Skin of body (tissue), 3 donors: ENCODE measurements at places on chromosomes 6 and 20. TPM values are rescaled to one million over a fixed set of nuclear protein-coding genes. Genes with fewer than 3 reads are reported as not detected.

The OPN5 gene
- total RNA-seq, result not detected

DNA sequence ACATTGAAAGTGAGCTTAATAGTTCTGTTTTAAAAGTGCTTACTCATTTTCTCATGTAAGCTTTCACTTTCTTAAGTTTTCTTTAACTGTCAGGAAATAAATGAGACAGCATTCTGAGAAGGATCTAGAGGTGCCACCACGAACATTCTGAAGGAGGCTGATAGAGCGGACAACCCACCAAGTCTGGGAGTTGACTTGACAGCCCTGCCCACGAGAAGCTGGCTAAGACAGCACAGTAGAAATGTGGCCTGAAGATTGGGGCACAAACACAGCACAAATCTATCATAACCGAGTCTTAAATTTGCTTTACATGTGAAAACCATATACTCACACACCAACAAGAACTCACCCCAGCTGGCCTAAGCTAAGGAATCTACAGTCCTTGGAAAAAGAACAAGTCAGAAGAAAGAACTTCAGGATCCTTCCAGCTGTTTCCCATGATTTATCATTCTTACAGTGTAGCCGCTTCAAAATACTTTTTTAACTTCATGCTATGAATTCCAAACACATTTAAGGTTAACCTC is 144.2 kb upstream of the TNFAIP3 start:
- peak; percentile 35 for DNase-seq

DNA sequence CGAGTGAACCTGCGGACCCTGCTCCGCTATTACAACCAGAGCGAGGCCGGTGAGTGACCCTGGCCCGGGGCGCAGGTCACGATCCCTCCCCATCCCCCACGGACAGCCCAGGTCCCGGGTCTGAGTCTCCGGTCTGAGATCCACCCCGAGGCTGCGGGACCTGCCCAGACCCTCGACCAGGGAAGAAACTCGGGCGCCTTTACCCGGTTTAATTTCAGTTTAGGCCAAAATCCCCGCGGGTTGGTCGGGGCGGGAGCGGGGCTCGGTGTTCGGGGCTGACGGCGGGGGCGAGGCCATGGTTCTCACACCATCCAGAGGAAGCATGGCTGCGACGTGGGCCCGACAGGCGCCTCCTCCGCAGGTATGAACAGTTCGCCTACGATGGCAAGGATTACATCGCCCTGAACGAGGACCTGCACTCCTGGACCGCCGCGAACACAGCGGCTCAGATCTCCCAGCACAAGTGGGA is 46.9 kb upstream of the TRIM26 start:
- DNase-seq, result no peak

DNA sequence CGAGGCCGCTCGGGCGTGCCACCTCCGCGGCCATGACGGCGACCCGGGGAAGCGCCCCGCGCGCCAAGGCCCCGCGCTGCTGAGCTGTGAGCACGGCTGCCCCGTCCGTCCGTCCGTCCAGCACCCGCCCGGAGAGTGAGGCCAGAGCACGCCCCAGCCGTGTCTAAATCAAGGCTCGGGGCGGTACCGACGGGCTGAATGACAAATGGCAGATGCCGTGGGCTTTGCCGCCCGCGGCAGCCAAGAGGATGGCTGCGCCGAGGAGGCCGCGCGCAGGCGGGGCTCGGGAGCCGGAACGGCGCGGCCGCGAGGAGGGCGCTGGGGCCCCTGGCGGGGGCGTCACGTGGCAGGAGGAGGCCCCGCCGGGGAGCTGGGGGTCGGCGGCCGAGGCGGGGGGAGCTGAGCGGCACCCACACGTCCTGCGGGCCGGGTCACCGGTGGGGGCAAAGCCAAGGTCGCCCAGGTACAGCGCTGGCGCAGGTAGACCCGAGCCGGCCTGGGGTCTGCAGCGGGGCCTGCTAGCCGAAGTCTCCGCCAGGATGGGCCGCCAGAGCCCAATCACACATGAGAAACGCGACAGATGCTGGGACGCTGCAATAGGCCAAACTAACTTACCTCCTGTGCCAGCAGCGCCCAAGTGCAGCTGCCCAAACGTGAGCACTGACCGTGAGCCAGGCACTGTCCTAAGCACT is at the start of gene PLAGL1:
Gene PLAGL1 (minus strand): TSS at position 140 of the 692 bp plus-strand sequence. CDS start 60,123 bp downstream, outside the sequence.
- peak; percentile 33 for DNase-seq

The PPP1R16B gene
- 1.9 TPM for total RNA-seq

The BTNL2 gene
- total RNA-seq, result not detected

DNA sequence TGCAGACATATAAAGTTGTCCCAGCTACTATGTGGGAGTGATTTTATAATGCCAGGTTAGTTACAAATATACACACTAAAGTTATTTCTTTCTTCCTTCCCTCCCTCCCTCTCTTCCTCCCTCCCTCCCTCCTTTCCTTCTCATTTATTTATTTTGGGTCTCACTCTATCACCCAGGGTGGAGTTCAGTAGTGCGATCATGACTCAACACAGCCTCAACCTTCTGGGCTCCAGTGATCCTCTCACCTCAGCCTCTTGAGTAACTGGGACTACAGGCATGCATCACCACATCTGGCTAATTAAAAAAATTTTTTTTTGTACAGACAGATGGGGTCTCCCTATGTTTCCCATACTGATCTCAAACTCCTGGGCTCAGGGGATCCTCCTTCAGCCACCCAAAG is 59.2 kb downstream of the PHF20 start:
- DNase-seq, result no peak

DNA sequence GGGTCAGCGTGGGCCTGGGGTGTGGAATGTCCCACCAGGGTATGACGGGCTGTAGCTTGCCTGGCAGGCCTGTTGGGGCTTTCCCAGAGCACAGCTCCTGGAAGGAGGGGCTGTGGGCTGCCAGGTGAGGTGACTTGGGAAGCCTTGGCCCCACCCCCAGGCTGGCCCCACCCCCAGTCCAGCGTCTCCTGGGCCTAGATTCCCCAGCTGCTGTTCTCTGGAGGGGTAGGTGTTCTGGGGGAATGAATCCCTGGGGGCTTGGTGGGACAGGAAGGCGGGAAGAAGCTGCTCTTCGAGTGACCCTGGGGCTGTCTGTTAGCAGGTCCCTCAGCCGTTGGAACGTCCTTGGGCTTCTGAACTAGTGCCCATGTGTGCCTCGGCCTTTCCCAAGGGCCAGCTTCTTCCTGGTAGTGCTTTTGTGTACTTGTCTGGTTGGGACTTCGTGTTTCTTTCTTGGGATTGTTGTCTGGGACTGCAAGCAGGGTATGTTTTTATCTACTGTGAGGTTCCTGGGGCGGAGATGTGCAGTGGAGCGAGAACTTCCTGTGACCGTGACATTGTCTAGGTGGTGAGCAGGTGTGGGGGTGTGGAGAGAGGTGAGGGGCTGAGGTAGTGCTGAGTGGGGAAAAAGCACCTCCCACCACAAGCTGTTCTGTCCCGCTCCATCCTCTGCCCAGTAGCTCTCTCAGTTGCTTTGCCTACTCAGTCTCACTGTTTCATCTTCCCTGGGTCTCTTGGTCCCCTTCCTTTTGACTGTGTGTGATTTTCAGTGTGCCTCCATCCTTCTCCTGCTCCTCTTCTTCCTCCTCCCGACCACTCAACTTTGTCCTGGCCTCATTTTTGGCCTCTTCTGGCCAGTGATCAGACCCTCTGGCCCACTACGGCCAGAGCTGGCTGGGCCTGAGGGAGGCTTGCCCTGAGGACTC is 1.3 kb upstream of the DDR1 start:
- no peak for DNase-seq

- DNase-seq, result no peak
Observed at GRCh38 chr6:40344566-40345167, 242.5 kb downstream of the LRFN2 start.

- DNase-seq, result no peak
Observed at GRCh38 chr6:87291883-87292282, 30.5 kb upstream of the SMIM8 start.

- DNase-seq, result peak; percentile 27
Observed at GRCh38 chr6:117482240-117483003, at the start of gene DCBLD1. DCBLD1 (plus strand) TSS chr6:117482674; CDS start chr6:117482782, 108 bp downstream.

The VIP gene
- total RNA-seq, result 0.79 TPM

DNA sequence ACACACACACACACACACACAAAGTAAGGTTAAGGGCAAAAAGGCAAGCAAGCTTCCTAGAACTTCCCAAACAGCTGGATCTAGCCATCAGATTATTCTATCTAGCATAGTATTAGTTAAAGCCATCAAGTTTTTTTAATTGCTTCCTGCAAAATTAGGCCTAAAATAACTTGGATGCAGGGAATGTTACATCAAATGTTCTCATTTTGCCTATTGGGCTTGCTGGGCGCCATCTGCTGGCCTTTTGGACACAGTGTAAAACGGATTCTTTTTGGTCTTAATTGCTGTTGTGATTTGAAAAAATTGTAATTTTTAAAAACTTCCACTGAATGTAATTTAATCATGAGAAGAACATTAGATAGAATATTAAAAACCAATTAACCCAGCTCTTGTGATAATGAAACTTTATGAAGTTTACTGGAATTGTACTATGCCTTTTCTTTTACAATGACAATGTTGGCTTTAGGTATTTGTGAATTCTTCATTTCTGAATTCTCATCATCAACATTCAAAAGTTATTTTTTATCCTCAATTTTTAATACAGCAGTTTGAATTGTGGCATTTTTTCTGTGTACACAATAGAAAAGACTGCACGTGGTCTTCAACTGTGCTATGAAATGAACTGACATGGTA is 6.8 kb downstream of the MKKS start:
- DNase-seq, result peak; percentile 15

GRCh38 chr6:30643656-30644055 is 3.3 kb upstream of the C6orf136 start:
- no peak for DNase-seq

- DNase-seq, result no peak
Observed at GRCh38 chr6:166515072-166515810, 71.2 kb downstream of the RAMACL start.

DNA sequence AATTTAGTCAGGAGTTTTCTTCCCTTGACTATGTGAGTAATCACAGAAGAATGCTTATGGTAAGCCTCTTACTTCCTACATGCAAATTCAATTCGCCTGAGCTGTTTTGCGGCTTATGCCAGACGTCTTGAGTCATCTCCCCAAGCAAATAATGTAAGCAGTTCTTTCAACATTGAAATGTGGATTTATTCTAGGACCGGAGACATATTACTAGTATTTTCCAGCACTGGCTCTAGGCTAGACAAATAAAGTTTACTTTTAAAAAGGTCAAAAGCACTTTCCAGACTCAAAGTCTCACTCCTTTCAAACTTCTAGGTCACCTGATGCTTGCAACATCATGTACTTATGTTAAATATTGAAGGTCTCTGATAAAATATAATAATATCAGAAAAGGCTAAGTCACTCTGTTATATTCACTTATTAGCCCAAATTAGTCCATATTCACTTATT is 38.1 kb upstream of the NOX3 start:
- peak; percentile 86 for DNase-seq

DNA sequence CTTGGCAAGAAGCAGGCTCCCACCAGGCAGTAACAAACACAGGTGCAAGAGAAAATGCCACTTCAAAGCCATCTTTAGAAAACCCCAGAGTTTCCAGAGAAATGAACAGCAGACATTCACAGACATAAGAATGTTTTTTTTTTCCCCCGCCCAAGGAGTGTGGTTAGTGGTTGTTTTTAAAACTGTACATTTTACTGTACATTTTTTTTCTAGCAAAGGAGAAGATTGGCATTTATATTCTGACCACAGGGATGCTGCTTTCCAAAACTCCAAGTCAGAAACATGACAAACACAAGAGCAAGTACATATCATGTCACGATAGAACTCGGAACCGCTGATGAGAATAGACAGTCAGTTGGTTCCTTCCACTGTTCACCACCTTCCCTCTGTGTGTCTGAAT is 197.9 kb downstream of the LRFN2 start:
- no peak for DNase-seq

The EYS gene
- 0.69 TPM for total RNA-seq

The SDC4 gene
- 48.8 TPM for total RNA-seq

- peak; percentile 89 for DNase-seq
Observed at GRCh38 chr20:37527638-37528445, at the start of gene BLCAP. BLCAP (minus strand) TSS chr20:37527876; CDS start chr20:37519174, 8,702 bp downstream.

The IL20RA gene
- total RNA-seq, result 10.7 TPM

- no peak for DNase-seq
Observed at GRCh38 chr6:44386929-44387345, 569 bp upstream of the CDC5L start.

DNA sequence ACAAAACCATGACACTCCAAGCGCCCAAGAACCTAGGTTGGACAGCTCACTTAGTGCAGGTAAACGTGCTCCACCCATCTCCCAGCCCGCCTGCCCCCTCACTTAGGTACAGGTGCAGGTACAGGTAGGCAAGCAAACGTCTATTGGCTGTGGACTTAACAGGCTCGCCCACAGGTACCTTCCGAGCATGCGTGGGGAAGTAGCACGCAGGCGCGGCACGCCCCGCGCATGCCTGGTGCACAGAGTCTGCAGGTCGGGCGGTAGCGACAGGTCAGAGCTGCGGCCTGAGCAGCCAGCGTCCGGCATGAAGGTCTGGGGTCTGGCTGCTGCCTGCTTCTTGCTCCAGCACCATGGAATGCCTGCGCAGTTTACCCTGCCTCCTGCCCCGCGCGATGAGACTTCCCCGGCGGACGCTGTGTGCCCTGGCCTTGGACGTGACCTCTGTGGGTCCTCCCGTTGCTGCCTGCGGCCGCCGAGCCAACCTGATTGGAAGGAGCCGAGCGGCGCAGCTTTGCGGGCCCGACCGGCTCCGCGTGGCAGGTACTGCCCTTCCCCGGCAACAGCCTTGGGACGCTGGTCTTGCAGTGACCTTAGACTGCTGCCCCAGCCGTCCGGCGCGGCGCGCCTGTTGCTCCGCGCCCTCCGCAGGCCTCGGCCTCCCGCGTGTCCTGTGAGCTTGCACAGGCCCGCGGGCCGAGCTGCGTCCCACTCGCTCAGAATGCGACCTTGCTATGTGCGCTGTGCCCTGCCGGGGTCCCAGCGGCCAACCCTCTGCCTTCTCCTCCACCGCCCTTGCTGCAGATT is at the start of gene MRS2:
Gene MRS2 (plus strand): TSS at position 240 of the 804 bp plus-strand sequence. CDS start 111 bp downstream, at position 351.
- DNase-seq, result peak; percentile 31

- no peak for DNase-seq
Observed at GRCh38 chr6:39300739-39301138, 13.5 kb downstream of the KCNK17 start.

DNA sequence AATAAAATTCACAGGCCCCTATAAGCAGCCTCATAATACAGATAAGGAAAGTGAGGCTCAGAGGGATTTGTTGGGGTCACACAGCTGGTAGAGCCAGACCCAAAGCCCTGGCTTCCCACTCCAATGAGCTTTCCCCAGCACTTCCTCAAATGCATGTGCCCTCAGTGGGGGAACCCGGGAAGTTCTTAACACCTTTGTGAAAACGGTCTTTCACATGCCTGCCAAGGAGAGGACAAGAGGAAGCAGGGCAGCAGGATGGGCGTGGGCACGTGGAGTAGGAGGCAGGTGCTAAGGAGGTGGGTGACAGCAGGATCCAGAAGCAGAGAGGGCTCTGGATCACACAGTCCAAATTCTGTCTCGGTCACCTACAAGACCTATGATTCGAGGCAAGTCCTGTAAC is 598 bp downstream of the PI16 start:
- no peak for DNase-seq
